ENCODE measurements at places on chromosomes 3 and 15.

DNA sequence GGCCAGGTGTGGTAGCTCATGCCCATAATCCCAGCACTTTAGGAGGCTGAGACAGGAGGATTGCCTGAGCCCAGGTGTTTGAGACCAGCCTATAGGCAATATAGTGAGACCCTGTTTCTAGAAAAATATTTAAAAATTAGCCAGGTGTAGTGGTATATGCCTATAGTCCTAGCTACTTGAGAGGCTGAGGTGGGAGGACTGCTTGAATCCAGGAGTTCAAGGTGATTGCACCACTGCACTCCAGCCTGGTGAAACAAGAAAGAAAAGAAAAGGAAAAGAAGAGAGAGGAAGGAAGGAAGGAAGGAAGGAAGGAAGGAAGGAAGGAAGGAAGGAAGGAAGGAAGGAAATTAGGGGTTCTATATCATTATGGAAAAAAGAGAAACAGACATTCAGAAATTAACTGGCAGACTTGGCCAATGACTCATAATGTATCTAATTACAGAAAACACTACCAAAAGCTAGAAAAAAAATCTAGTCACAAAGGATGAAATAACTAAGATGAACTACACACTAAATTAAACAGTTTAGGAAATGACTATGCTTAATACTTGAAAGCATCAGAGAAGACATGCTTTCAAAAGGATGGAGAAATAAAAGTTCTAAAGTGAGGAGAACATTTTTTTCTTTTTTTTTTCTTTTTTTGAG lies 45.4 kb upstream of the TERB2 start:
- no peak for DNase-seq

- no peak for DNase-seq
Observed at GRCh38 chr15:29449136-29449535, 179.5 kb upstream of the NSMCE3 start.

DNA sequence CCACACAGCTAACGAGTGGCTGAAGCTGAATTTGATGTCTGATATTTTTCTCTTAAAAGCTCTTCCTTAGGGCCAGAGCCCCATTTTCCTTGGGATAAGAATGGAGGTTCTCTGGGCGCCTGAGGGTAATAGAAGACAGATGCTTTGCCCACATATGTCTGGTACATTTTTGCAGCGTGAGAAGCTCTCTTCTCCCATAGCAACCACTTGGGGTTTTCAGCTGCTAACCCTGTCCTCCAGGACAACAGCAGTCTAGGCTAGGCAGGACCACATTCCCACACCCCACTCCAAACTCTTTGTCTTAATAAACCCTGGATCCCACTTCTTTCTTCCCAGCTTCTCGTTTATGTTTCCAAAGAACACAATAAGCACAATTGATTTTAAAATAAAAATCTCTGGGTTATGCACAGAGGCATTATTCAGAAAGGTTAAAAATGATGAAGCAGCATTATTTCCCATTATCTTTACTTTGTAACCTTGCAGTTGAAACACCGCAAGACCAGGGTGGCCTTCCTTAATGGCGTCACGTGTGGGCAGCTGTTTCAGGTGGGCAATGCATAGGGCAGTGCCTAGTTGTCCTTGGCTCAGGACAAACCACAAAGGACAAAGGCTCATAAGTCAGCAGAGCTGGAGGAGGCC lies 56.5 kb upstream of the NTRK3 start:
- no peak for DNase-seq

DNA sequence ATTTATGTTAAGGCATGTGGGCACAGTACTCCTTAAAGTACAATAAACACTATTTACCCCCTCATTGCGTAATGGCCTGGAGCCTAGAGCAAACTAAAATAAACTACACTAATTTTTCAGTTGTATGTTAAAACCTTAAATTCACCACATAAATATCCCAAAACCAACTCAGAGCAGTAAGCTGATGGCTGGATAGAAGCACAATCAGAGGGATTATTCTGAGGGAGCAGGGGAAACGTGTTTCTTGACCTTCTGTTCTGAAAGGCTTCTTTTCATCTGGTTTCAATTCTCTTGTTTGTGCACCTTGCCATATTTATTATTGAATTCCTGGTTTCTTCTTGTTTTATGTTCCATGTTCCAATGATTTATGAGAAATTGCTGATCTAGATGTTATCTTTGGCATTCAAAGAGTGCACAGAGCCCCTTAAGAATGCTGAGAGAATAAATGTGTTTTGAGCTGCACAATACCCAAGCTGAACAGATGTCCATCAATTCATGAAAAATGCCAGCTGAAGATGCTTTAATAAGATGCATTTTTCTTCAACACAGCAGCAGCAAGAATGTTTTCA lies 29.6 kb downstream of the RPL22L1 start:
- no peak for DNase-seq

GRCh38 chr3:14518893-14519292 lies 21.2 kb downstream of the GRIP2 start:
- no peak for DNase-seq

DNA sequence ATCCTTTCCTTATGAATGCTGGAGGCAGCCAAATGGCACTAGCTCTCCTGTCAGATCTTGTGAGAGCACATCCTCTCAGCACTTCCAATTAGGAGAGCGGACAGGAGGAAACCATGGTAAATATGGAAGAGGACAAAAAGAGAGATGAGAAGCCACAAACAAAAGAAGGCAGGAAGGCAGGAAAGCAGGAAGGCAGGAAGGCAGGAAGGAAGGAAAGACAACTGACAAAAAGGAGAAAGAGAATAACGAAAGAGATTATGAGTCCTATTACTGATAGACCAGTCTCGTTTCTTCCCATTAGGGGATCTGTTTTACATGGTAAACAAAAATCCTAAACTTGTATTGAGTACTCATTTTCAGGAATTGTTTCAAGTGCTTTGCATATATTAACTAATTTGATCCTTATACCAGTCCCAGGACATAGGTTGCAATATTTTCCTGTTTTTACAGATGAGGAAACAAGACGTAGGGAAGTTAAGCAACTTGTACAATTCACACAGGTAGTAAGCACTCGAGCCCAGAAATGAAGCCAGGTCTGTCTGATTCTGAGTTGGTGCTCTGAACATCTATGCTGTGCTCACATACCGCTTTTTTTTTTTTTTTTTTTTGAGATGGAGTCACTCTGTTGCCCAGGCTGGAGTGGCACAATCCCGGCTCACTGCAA lies 4.2 kb downstream of the BCL2A1 start:
- no peak for DNase-seq

- DNase-seq, result no peak
Observed at GRCh38 chr3:194612221-194612620, 21.0 kb downstream of the TMEM44 start.

- peak; percentile 1 for DNase-seq
Observed at GRCh38 chr3:32614956-32615355, 44.3 kb upstream of the DYNC1LI1 start.

DNA sequence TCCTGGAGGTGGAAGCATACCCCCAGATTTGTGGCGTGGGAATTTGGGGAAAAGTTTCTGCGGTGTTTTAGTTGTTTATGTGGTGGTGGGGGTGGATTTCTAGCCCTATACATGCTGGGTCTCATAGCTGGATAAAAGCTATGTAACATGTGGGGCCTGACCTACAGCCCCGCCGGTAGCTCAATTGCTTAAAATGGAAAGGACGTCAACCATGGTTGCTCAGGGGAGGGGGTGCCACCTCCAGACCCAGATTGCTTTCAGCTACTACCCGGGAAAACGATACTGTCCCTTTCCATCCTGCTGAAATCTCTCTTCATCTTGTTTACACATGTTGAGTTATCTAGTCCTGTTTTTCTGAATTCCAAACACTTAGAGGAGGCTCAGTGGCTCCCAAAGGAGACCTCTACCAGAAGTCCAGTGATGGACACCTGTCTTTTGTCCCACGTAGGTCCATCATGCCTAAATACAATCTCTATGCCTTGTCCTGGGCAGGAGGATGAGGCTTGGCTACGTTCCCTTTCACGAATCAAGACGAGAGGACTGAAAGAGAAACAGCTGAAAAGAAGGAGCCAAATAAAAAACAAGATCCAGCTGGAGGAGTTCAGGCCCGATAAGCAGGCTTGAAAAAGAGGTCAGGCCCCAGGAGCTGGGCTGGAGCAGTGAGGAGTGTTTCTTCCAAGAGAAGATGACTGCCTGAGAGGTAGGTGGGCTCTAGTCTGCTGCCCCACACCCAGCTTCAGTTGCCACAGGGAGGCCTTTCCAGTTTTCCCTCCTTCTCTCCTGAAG lies 72.1 kb upstream of the TPRG1 start:
- no peak for DNase-seq

GRCh38 chr3:177224414-177224813 lies 27.1 kb upstream of the TBL1XR1 start:
- no peak for DNase-seq

GRCh38 chr15:66170042-66170441 lies 83.5 kb downstream of the MEGF11 start:
- DNase-seq, result no peak

- DNase-seq, result no peak
Observed at GRCh38 chr3:11995120-11995519, 9.1 kb upstream of the SYN2 start.

DNA sequence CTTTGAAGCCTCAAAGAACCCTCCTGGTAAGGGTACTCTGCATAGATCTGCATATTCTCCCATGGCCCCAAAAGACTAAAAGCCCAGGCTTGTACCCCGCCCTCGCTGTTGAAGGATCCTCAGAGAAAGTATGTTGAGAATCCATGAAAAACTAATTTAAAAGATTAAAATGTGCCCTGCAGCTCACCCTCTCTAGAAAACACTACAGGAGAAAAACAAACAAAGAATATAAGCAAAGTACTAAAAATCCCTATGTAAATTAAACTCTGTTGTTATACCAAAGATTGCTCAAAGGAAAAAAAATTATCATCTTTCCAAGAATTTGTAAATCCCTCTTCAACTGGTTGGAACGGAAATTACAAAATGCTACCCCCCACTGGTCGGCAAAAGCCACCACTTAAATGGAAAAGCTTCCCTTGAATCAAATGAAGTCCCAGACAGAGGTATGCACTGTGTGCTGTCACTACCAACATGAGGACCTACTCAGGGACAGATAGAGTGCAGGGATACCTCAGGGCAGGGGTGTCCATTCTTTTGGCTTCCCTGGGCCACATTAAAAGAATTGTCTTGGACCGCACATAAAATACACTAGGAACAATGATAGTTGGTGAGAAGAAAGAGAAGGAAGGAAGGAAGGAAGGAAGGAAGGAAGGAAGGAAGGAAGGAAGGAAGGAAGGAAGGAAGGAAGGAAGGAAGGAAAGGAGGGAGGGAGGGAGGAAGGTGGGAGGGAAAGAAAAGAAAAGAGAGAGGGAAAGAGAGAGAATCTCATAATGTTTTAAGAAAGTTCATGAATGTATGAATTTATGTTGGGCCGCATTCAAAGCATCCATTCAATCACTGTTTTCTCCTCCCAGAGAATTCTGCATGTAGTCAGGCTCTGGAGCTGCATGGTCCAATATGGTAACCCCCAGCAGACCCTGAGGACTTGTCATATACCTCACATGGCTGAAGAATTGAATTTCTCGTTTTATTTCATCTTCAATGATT lies 88.1 kb downstream of the MAGI1 start:
- no peak for DNase-seq

- no peak for DNase-seq
Observed at GRCh38 chr15:45197512-45197911, 9.7 kb upstream of the SHF start.

DNA sequence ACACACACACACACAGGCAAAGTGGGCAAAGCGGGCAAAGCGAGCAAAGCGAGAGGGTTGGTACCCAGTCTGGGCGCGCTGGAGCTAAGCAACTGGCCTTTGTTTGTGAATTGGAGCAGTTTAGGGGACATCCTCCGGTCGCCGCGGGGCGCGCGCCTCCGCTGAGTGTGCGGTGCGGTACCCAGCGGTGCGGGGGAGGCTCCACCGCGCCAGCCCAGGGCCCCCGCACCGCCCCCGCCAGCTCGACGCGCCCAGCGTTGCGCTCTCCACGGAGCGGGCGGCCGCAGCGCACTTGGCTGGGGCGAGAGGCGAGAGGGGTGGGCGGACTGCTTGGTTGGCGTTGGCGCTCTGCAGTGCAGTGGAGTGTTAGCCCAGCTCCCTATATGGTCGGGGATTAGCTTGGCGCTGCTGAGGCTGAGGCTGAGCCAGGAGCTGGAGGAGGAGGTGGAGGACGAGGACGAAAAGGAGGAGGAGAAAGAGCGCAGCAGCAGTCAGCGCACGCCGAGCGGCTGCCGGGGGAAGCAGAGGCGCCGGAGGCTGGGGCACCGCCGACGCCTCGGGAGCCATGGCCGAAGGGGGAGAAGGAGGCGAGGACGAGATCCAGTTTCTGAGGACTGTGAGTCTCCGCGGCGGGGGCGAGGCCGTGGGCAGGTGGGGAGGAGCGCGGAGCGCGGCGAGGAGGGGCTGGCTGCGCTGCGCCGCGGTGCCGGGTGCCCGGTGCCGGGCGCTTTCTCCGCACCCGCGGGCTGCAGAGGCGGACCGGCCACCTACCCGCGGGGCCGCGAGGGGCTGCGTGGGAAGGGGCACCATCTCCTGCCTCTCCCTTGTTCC lies at the start of gene RYR3:
RYR3 (plus strand) TSS at position 487 of the 831 bp plus-strand sequence; CDS start at position 566, 79 bp downstream.
- no peak for DNase-seq

- no peak for DNase-seq
Observed at GRCh38 chr3:3027976-3028567, 82.1 kb downstream of the IL5RA start.

DNA sequence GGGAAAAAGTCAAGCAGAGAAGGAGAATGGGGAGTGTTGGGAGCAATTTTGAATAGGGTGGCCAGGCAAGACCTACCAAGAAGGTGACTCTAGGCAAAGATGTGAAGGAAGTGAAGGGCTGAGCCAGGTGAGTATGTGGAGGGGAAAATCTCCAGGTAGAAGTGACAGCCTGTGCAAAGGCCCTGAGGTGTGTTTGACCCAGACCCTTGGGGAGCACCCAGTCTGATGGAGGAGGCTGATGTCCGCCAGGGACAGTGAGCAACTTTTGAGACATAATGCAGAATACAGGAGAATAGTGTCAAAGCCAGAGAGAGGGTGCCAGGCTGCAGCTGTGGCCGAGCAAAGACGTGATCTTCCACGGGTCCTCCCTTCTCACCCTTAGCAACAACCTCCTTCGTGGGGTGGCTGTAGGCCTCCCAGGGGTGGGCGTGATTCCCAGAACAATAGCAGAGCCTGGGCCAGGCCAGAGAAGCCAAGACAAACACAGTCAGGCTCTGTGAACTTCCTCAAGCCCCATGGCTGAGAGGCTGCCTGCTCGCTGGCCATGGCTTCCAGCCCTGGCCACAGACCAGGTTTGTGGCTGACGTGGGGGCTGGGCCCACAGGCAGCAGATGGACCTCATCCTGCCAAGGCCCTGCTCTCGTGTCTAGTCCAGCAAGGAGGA lies 58.1 kb downstream of the SLC6A6 start:
- DNase-seq, result peak; percentile 60

DNA sequence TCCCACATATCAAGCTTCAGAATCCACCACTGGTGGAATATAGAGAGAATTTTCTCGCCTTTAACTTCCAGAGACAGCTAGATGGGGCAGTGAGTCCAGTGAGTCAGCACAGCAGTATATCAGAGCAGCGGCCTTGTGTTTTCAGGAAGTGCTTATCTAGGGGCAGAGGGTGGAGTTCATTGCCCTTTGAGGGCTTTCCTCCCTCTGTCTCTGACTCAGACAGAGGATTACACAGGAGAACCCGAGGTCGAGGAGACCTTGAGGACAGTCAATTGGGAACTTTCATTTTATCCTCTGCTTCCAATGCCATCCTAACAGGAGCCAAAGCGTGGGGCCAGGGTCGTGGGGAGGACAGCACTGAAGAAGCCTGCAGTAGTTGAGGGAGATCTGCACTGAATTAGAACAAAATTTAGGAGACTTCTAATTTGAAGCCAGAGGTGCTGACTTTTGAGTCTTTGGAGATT lies 109.6 kb upstream of the UMPS start:
- DNase-seq, result no peak

GRCh38 chr15:57468486-57468885 lies 92.2 kb downstream of the CGNL1 start:
- no peak for DNase-seq
